ENCODE measurements at places on chromosomes 11 and 22.

DNA sequence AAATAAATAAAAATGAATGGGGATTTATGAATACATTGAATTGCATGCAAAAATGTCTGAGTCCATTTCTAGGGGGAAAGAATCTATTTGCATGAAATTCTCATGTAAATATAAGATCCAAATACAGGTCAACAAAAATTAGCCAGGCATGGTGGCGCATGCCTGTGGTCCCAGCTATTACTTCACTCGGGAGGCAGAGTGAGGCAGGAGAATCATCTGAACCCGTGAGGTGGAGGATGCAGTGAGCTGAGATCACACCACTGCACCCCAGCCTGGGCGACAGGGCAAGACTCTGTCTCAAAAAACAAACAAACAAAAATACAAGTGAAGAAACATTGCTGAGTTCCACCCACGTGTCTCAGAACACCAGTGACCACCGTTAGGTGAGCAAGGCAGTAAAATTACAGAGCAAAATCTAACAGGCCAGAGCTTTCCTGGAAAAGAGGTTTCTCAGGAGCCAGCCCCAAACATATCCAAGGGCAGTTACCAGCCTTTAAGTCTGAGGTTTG lies 17.3 kb downstream of the PACSIN2 start:
- DNase-seq, result no peak

DNA sequence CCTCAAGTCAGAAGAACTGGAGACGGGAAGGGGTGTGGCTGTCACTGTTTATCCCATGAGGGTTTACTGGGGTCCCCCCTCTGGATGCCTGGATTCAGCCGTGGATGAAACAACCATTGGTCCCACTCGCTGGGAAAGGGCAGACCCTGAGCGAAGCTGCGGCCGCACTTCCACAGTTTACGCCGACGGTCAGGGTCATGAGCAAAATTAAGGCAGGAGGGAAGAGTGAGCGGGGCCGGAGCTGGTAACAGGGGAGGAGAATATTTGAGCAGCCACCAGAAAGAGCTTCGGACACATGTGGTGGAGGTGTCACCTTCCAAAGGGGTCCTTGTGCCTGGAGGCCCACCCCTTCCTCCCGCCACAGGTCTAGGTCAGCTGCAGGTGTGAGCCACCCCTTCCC lies 344.9 kb downstream of the BRD1 start:
- DNase-seq, result no peak

- no peak for DNase-seq
Measured at GRCh38 chr11:102864724-102865123, 10.1 kb downstream of the MMP12 start.

- DNase-seq, result no peak
Measured at GRCh38 chr22:20881231-20881630, 22.4 kb downstream of the SNAP29 start.

DNA sequence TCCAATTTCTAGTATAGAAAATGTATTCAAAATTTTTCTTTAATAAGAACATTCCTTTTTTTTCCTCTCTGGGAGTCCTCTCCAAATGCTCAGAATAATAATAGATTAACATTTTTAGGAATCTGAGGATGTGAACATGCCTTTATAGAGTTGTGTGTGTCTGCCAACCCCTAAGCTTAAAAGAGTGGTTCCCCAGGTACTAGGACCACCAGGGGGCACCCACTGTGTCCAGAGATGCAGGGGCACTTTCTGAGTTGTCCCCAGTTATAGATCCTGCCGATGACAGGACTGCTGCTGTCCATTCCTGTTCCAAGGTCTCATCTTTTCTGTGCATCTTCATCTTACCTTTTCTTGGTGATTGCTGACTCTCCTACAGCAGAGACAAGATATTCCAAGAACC lies 27.0 kb upstream of the MICAL2 start:
- no peak for DNase-seq

DNA sequence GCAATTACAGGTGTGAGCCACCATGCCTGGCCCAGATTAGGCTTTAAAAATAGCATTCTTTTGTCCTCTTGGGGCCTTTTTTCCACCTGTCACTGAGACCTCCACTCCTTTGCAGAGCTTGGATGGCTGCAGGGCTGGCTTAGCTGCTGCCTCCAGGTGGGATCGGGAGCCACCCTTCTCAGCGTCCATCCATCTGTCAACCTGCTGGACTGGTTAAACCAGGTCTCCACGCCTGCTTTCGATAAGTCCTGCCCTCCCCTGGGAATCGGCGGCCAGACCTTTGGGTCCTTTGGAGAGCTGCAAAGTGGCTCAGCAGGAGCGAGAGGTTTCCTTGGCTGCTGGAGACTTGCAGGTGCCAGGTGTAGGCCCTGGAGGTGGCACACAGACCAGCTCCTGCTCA lies 23.4 kb upstream of the GRAMD4 start:
- no peak for DNase-seq

- DNase-seq, result no peak
Measured at GRCh38 chr11:65764434-65764833, 16.3 kb downstream of the AP5B1 start.

DNA sequence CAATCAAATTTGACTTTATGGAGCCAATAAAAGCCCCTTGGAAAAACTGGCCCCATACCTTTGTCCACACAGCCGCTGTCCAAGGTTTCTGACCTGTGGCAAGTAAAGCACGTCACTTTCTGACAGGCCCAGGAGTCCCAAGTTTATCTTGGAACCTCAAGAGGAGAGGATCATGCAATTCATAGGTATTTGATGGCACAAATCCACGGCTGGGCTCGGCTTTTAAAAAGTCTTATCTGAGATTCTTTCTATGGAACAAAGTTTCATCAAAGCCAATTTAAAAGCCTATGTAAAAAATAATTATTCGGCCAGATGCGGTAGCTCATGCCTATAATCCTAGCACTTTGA lies 13.6 kb downstream of the TMEM138 start:
- DNase-seq, result no peak

GRCh38 chr11:107689317-107690202 lies 22.3 kb downstream of the SLN start:
- DNase-seq, result no peak

GRCh38 chr11:9150501-9150900 lies 59.1 kb upstream of the SCUBE2 start:
- DNase-seq, result no peak

- no peak for DNase-seq
Measured at GRCh38 chr11:104005234-104005855, 31.1 kb upstream of the DDI1 start.

GRCh38 chr11:11538277-11538960 lies 83.4 kb downstream of the GALNT18 start:
- DNase-seq, result no peak

- no peak for DNase-seq
Measured at GRCh38 chr22:31259798-31260473, 32.4 kb downstream of the PIK3IP1 start.

DNA sequence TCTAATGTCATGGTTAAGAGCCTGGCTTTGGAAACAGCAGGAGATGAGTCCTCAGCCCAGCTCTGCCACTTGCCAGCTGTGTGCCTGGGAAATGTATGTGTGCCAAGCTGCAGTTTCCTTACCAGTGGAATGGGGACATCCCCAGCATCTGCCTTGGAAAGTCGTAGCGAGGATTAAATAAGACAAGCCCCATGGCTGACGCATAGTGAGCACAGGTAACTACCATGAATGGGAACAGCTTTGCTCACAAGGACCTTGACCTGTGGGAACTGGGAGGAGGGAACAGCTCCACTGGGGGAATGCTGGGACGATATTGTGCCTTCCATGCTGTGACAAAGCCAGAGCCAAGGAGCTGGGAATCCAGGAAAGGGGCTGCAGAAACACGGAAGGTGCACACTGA lies 2.6 kb upstream of the DSCAML1 start:
- no peak for DNase-seq

GRCh38 chr22:25536589-25536988 lies 27.9 kb upstream of the GRK3 start:
- DNase-seq, result no peak

Measured in fibroblast of skin of left biceps (primary cell).